C1 segment of cervical spinal cord (tissue), 14 donors: ENCODE measurements at places on chromosomes 7 and 10.

- DNase-seq: no peak
Observed at GRCh38 chr10:5609952-5610616, 56.3 kb downstream of the ASB13 start.

- DNase-seq: no peak
Observed at GRCh38 chr10:4675808-4676207, 150.2 kb upstream of the AKR1E2 start.

DNA sequence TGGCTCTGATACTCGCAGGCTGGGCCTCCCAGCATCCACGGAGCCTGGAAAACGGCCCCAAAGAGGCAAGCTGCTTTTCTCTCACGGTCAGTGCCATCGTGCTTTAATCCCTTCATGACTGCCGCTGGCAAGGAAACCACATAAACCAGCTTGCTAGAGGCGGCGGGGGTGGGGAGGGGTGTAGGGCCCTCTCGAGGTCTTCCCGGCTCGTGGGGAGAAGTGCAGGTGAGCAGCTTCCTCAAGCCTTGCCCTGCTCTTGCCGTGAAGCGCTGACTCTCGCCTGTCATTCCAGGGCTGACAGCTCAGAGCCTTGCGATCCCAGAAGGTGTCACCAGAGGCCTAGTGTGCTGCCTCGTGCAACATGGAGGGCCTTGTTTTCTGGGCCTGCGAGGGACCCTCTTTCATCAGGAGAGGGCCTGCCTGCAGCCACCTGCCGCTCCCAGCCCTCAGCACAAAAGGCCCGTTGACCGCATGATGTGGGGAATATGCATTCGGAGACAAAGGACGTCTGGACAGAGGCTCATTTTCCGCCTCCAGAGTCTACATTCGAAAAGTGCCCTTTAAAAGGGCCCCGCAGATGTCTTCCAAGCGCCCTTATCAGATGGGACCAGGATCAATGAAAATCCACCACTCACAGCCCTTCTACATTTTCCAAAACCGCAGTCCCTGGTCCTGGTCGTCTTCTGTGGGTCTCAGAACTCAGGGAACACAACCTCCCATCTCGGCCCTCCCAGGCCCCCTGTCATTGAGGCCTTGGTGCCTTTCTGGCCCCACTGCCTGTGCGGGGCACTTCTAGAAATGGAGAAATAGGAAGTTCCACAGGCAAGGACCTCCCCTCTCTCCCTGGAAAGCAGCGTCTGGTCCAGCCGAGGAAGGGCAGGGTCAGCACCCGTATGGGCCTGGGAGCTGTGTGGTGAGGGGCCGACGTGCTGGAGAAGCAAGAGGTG lies 58.7 kb downstream of the ZRANB1 start:
- peak; percentile 40 for DNase-seq

GRCh38 chr7:20085086-20085485 lies 132.1 kb downstream of the MACC1 start:
- DNase-seq: no peak

DNA sequence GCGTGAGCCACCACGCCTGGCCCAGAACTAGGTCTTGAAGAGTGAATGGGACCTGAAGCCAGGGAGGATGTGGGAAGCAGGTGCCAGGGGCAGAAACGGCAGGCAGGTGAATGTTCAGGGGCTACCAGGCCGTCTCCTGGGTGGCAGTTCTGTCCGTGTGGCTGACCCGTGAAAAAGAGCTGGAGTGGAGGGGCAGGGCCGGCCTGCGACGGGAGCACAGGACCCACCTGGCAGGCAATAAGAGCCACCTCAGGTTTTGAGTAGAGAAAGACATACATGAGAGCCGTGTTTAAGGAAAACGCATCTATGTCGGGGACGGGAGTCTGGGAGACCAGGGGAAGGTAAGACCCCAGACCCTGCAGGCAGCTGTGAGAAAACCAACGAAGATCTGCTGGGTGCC lies 70.7 kb upstream of the ATP6V0A4 start:
- no peak for DNase-seq

DNA sequence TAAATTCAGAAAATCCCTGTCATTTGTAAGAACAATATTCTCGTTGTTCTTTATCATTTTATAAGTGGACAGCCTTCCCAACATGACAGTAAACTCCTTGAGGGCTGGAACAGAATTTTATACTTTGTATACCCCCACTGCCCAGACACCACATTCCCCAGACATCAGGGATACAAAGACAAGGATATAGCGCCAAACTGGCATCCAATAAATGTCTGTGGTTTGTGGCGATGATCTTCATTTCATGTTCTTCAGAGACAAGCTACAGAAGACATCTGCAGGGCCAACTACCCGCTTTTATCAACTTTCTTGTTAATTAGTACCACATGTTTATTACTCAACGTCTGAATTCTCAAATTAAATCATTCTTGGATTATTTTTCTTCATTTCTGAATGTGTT lies 155.9 kb downstream of the ATE1 start:
- DNase-seq: no peak

- DNase-seq: no peak
Observed at GRCh38 chr7:25580141-25580540, 351.9 kb upstream of the NPVF start.

GRCh38 chr7:24717247-24717622 lies 40.0 kb downstream of the GSDME start:
- no peak for DNase-seq

DNA sequence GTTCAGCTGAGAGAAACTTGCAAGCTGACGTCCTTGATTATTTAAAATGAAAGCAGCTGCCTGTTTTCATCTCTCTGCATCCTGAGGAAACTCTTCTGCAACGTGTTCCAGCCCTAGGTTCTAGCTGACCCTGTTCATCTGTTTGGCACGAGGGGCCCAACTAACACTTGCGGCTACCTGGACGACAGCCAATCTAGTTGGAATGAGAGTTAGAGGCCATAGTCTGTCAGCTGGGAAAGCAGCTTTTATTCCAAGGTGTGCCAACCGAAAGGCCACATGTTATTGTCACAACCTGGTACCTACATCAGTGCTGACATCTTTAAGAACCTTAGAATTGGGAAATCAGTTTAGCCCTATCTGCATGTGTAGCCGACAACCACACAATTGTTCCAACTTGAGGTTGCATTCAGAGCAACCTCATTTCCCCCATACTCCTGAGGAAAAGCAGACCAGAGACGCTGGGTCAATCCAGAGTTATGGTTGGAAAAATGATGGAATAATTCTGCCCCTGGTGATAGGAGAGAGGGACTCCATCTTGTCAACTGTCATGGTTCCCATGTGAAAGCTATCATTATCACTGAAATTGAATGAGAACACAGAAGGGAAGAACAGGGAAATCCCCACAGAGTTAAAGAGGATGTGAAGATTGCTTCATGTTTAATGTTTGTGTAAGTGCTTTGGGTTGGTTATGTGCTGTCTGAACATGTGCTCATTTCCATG lies 121.6 kb downstream of the EGFR start:
- no peak for DNase-seq

DNA sequence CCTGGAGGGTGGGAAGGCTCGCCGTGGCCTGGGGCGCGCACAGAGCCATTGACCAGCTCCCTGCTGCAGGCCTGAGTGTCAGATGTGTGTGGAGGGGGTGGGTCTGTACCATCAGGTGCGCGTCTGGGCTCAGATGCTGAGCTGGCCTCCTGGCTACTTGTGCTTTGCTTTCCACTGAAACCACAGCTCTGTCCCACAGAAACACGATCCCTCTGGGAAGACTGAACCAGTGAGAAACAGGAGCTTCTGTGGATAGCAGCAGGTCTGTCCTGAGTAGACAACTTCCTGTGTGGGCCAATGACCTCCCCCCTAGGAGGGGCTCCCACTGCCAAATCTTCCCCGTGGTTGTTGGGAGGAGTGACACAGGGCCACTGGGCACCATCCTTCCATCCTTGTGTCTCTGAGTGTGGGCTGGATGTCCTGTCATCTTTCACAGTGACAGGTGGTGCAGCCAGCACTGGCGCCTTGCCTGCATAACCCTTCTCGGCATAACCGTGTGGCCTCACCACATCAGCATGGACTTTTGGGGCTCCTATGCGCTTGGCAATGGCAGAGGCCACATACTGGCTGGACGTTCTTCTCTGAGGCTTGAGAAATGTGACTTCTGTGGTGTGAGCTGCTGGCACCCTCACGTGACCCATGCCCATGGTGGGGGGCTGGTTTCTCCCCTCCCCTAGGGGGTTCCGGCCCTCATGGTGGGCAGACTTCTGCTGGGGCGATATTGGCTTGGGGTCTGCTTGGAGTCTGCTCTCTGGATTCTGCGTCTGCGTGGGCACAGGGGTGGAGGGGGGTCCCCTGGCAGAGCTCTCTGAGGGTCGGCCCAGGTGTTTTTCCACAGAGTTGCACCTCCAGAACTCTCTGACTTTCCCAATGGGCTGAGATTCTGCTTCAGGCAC lies 245.5 kb upstream of the GRB10 start:
- no peak for DNase-seq

GRCh38 chr10:66983475-66983818 lies 57.6 kb downstream of the LRRTM3 start:
- no peak for DNase-seq

GRCh38 chr10:18504161-18504560 lies 147.2 kb downstream of the NSUN6 start:
- peak; percentile 68 for DNase-seq

- DNase-seq: no peak
Observed at GRCh38 chr10:62224606-62225005, 44.0 kb downstream of the RTKN2 start.

GRCh38 chr10:6062101-6062771 lies at the start of gene IL2RA:
IL2RA (minus strand) TSS chr10:6062367; CDS start chr10:6062151, 216 bp downstream.
- DNase-seq: no peak

DNA sequence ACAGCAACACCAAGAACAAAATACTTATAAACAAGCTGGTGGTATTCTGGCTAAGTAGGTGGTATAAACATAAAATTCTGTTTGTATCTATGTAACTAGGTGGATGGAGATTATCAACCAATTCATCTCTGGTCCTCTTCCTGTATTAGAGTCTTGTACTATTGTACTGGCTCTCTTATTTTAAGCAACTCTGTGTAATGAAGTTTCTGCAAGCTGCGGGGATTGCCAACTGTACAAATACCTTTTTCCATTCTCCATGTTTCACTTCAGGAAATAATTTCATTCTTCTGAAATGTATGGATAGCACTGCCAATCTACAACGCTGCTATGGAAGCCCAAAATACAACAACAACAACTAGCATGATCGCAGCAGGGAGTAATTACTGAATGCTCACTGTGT lies 44.8 kb downstream of the JAZF1 start:
- DNase-seq: no peak

GRCh38 chr7:12401538-12402364 lies 1.9 kb downstream of the VWDE start:
- no peak for DNase-seq

- no peak for DNase-seq
Observed at GRCh38 chr10:17006631-17007417, 122.8 kb downstream of the CUBN start.

DNA sequence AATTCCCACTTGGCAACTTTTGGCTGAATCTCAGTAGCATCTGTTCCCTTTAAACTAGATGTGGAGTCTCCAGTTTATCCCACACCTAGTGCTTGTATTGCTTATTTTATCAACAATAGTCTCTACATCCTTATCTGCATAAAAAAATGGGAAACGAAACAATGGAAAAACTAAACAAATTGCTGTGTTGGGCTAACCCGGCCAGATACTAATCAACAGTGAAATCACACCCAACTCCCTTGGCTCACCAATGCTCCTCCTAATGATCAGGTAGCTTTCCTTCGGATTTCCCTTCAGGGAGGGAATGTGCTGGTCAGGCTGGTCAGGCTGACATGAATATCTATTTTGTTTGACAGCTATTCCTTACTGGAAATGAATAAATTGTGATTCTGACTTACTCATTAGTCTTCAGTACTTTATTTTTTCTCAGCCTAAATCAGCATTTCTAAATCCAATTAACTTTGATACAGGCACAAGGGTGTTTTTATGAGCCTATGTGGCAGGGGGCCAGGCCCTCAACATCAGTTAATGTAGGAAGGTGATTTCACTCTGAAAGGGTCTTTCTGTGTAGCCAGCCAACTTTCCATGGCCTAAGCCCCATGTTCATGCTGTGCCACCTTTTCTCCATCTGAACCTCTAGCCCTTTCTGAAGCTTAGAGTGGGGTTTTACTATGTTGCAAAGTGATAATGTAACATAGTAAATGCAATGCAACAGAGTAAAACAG lies 170.5 kb upstream of the NPSR1 start:
- no peak for DNase-seq

- DNase-seq: no peak
Observed at GRCh38 chr7:85673876-85674275, 487.0 kb upstream of the SEMA3D start.

- DNase-seq: peak; percentile 26
Observed at GRCh38 chr7:101688183-101688831, 59.2 kb upstream of the MYL10 start.

DNA sequence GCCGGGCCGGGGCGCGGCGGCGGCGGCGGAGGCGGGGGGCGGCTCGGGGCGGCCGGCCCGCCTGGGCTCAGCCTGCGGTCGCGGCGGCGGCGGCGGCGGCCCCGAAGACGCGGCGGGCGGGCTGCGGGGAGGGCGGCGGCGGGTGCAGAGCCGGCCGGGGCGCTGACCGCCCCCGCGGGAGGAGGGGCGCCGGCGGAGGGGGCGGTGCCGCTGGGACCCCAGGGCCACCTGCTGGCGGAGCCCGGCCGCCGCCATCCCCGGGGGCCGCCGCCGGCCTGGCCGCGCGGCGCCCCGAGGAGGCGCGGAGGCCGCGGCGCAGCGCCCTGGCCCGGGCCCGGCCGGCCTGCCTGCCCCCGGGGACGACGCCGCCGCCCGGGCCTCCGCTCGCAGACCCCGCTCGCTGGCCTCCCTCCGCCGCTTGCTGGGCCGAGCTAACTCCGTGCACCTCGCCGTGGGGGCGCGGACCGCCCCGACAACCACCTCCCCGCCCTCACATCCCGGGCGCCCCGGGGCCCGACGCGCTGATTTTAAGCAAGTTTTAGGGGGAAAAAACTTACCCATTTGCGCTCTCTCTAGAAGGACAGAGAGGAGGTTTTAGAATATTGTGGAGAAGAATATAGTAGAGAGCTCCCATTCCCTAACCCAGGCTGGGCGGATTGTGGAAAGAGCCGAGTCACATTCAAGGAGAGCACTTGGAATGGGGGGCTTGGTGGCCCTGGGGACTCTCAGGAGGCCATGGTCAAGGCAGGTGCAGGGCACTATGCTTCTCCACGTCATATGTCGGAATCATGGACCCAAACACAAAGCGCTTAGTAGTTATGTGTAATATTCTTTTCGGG lies at the start of gene BEND7:
TSS of gene BEND7 (minus strand) at position 140 of the 839 bp plus-strand sequence. CDS start 481 bp downstream, outside the sequence.
- DNase-seq: no peak

DNA sequence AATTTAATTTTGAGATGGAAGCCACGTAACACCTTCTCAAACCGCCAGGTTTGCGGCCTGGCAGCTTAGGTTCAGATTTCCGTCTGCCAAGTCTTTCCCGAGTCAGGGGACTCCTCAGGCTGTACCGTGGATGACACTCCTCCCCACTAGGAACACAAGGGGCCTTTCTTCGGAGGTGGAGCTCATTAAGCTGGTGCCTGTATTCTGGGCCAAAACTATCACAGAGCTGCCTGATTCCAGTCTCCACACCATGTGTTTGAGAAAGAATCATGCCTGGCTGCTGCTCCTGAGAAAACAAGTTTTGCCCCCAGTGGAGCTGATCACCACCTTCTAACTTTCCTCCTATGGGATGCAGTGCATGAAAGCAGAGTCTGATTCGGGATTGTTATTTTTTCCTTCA lies 44.8 kb downstream of the TMEM209 start:
- no peak for DNase-seq
